ENCODE measurements at places on chromosomes 1 and 21. TPM values are rescaled to one million over a fixed set of nuclear protein-coding genes. Genes with fewer than 3 reads are reported as not detected.

DNA sequence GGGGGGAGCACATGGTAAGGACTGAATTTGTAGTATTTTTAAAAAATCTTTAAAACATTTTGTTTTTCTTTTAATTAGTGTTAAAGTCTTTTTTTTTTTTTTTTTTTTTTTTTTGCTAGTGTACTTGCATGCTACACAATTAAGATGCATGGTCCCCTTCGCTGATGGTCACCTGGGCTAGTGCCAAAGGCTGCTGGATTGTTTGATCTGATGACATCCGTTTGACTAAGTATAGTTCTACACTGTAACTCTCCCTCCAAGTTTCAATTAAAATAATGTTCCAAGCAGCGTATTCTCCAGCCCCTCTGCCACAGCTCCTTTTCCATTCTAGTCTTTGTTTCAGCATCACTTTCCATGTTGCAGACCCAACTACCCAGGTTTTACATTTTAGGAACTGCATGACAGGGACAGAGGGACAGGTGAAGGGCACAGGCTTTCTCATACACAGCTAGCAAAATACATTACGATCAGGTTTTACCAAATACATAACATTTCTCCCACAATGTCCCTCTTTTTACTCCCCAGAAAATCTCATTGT is 852 bp upstream of the RAVER2 start:
- DNase-seq = no peak

DNA sequence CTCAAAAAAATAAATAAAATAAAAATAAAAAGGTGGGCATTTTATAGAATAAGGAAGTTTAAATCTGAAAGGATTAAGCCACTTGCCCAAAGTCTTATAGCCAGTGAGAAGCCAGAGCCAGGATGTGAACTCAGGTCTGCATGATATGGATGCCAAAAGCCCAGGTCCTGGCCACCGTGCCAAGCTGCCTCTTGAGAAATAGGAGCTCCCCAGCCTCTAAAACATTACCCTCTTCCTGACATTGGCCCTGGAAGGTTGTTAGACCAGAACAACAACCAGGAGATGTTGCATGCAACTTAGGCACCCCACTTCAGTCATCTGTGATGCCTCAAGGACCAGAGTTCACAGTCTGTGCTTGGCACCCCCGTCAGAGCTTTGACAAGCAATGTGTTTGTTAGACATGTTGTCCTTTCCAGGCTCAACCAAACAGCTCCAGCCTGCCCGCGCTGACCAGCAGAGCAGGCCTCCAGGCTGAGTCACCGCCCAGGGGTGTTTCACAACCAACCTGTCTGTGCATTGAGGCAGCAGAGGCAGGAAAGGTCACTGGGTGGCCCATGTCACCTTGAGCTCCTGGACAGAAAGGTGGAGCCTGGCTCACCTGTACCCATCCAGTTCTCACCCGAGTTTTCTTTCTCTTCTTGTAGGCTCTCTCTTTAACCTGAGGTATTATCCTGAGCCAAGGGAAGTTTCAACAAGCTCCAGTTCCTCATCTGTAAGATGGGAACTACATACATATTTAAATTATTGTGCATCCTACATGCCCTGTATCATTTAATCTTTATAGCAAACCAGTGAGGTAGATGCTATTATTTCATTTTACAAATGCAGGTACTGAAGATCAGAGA is 14.9 kb upstream of the MED18 start:
- DNase-seq = peak; percentile 71

DNA sequence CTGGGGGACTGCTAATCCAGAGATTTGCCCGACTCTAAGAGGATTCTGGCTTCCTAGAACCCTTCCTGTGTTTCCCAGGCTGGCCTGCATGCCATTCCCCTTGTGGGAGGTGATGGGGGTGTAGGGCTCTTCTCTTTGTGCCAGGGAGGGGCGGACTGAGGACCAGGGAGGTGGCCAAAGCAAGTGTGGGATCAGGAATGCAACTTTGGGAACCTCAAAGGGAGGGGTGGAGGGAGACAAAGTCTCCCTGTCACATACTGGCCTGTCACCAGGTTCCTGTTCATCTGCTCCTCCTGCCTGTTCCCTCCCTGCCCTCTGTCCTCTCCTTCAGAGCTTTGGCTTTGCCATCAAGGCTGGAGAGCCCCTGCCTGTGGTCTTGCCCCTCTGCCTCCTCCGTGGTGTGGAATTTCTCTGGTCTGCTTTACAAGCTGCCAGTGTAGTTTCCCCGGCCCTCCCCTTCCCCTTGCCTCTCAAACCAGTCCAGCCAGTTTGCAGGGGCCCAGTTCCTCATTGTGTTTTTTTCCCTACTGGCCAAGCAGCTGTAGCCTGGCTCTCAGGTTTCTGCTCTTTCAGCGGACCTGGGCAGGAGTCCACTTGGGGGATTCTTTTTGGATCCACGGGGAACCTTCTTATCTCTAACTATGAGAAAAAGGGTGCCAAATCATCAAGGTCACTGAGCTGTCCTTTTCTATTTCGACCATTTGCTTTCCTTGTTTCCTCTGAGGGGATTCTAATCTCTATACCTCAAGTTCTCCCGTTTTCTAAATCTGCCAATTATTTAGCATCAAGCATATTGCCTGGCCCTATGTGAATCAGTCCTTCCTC is 1.8 kb downstream of the CGN start:
- DNase-seq = no peak

The FAAH gene
- total RNA-seq = 4.3 TPM

The ZMYND12 gene
- 3.0 TPM for total RNA-seq

The VSIG8 gene
- not detected for total RNA-seq

The LDLRAD1 gene
- total RNA-seq = not detected

All from liver (tissue), 10 donors.